ENCODE measurements at places on chromosomes 1 and 21.

GRCh38 chr1:12163210-12163609 is 3.6 kb upstream of the TNFRSF1B start:
- DNase-seq: no peak

- no peak for DNase-seq
These were observed 204.4 kb downstream of the APP start for GRCh38 chr21:25965951-25966707.

GRCh38 chr1:100217834-100218233 is 31.8 kb downstream of the DBT start:
- no peak for DNase-seq

DNA sequence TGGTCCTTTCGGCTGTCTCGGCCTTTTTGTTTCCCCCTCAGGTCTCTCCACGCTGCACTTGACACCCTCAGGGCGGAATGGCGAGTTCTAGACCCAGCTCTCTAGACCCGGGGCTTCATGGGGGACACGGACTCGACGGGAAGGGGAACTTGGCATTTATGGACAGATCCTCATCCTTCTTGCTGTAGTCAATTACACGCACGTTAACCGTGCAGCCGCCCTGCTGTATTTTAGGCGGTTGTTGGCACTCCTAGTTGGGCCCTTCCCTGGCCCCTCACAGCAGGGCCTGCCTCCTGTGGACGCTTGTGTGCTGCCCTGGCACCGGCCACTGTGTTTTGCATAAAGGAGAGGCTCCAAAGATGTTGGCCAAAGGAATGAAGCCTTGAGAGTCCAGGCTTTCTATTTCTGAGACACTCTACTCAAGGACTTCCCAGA is 558 bp upstream of the BTG3 start:
- DNase-seq: no peak

GRCh38 chr1:36884029-36884701 is 150.2 kb downstream of the GRIK3 start:
- no peak for DNase-seq

DNA sequence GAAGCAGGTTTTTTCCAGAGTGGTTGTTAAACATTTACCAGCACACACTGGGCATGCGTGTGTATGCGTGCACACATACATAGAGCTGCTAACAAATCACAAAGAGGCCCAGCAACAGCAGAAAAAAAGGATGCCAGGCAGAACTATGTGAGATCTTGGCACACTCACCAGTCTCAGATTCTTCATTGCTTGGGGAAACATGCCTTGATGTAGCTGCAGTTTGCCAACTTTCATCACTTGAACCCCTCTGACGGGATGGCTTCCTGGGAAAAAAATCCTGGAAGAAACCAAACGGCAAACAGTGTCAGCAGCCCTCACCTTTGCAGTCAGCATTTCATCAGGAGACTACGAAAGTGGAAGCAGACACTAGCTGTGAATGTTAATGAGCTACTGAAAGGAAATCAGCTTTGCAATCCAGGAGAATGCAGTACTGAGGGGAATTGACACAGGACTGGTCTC is 609.1 kb downstream of the KIF26B start:
- no peak for DNase-seq

- no peak for DNase-seq
These were observed 39.5 kb downstream of the TRIM11 start for GRCh38 chr1:228366866-228367741.

DNA sequence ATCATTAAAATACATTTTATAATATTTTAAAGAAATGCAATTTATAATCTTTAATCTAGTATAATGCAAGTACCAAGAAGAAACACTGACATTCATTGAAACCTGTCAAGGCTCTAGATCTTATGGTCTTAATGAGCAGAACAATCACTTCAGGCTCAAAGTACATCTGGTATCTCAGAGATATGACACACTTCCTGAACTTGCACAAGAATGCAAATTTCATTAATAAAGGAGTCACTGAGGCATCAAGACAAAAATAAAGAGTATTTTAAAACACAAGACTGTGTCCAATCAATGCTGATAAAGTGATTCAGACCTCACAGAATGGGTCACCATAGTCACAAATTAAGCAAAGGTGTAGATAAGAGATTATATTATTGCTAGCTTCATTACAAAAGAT is 178.1 kb downstream of the AK5 start:
- DNase-seq: no peak

GRCh38 chr1:82152356-82153271 is 351.9 kb downstream of the ADGRL2 start:
- DNase-seq: no peak

DNA sequence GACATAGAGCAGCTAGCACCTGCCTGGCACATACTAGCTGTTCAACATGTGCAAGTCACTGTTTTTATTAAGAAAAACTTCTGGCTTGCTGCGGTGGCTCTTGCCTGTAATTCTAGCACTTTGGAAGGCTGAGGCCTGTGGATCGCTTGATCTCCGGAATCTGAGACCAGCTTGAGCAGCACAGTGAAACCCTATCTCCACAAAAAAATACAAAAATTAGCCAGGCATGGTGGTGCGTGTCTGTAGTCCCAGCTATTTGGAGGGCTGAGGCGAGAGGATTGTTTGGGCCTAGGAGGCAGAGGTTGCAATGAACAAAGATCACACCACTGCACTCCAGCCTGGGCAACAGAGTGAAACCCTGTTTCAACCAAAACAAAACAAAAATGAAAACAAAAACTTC is 27.7 kb upstream of the C8B start:
- DNase-seq: no peak

- DNase-seq: peak; percentile 71
These were observed 2.3 kb upstream of the LYPLAL1 start for GRCh38 chr1:219171192-219171935.

GRCh38 chr1:44170281-44170823 is 28.9 kb upstream of the KLF18 start:
- no peak for DNase-seq

DNA sequence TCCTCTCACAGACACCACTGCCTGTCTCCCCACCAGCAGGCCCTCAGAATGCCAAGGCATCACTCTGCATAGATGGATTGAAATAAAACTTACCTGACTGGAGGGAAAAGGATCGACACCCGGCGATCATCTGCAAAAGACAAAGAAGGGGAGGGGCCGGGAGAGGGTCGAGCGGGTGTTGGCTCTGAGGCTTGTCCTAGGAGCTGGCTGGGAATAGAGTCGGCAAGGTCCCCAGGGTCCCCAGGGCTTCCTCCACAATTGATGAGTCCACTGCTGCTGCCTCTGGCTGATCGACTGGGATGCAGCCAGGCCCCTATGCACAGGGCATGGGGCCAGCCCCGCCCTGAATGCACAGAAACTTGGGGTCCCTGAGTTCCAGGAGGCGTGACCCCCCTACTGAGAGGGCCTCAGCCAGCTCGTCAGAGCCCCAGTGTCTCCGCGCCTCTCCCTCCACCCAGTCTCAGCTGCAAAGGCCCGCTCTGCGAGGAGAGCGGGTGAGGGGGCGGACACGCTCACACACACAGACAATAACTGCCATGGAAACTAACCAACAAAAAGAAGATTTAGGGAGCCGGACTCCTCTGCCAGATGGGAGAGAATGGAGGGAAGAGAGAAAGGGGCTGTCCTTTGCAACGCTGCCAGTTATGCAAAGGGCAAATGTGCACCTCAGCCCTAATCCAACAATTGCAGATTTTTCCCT is at the start of gene KLHDC8A:
TSS of gene KLHDC8A (minus strand) at position 483 of the 700 bp plus-strand sequence. CDS start 13,318 bp downstream, outside the sequence.
- no peak for DNase-seq

DNA sequence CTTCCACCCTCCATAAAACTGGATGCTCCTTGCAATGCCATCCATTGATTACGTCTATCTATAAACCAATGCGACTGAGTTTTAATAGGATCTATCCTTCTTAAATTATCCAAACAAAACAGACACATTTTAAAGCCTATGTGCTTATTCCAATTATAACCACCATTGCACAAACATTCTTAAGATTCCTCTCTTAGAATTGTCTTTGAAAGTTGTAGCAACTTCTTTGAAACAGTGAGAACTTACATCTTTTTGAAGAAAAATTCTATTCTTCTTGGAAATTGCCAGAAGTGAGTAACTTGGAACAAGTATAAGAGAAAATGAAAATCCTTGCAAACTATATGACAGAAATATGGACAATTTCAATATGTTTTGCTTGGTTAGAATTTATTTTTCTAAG is at the start of gene KRTAP26-1:
TSS of gene KRTAP26-1 (minus strand) at position 101 of the 400 bp plus-strand sequence. CDS start 280 bp downstream, outside the sequence.
- no peak for DNase-seq

GRCh38 chr1:87226341-87226760 is 102.3 kb upstream of the LMO4 start:
- peak; percentile 74 for DNase-seq

DNA sequence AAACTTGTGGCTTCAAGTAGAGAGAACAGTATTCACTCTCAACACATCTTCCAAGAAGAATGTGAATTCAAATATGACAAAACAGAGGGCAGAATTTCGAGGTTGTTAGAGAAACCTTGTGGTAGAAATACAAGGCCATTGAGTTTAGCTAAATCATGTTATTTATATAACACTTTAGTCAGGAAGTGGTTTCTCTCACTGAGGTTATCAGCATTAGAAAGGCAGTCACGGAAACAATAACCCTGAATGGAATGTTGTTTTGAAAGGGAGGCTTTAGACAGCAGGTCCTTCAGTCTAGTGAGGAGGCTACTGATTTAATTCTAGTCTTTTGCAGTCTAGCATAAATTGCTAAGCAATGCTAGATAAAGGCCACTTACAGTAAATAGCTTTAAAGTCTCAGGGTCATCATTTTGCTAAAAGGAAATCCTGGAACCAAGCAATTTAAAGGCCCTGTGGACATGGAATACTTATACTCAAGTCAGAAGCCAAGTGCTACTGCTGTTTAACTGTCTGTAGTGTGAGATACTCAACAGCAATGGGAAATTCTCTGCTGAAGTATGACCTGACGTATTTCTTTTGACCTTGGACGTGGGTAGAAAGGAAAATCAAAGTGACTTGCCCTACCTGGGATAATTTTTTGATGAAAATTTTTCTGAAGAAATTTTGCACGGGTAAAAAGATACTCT is 89.0 kb upstream of the CHODL start:
- no peak for DNase-seq

GRCh38 chr1:39105061-39105840 is 79.1 kb downstream of the NDUFS5 start:
- DNase-seq: no peak

DNA sequence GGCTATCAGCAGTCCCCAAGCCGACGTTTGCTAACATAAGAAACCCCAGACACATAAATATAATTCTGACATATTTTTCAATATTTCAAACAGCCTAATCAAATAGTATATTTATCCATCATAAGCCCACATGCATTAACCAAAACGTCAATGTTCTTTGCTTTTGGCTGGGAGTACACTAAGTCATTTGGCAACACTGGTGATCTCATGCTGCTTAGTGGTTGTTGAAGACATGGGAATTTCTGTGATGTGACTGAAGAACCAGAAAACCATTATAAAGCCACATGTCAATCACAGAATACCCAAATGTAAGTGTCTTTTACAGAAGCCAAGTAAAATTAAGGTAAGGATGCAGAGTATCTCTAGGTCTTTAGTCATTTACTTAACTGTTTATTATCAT is 57.6 kb downstream of the PLPPR5 start:
- DNase-seq: no peak

DNA sequence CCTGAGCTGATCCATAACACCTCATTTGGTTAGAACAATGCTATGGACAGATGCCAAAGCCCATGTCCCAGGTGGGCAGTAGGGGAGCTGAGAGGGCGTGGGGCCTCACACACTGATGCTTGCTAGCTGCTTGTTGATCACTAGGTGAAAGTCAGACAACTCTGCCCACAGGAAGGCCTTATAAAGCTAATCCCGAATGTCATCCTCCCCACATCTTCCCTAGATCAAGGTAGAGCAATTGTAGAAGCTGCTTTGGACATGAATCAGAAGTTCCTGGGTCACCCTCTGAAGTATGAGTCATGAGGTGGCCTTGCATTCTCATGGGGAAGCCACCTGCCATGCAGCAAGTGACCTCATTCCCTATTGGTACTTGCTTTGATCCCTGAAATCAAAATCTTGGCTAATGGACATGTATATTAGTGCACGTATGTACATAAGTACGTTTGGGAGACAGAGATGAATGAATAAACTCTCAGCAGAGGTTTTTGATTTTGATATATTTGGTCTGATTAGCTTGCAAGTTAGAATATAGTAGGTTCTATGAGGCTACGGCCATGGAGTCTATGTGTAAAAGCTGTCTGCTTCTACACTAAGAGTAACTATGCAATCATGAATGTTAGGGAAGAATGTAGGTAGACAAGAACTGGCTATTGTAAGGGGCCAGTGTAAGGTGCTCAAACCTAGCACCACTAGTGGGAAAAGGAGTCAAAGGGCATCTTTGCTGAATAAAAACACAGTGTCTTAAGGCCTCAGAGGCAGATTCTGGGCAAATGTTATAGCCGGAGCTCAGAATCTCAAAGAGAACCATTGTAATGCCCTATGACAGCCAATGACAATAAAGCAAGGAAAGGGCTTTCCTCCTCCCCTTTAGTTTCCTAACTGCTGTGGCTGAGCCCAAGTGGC is 52.6 kb downstream of the ABCA4 start:
- peak; percentile 95 for DNase-seq

DNA sequence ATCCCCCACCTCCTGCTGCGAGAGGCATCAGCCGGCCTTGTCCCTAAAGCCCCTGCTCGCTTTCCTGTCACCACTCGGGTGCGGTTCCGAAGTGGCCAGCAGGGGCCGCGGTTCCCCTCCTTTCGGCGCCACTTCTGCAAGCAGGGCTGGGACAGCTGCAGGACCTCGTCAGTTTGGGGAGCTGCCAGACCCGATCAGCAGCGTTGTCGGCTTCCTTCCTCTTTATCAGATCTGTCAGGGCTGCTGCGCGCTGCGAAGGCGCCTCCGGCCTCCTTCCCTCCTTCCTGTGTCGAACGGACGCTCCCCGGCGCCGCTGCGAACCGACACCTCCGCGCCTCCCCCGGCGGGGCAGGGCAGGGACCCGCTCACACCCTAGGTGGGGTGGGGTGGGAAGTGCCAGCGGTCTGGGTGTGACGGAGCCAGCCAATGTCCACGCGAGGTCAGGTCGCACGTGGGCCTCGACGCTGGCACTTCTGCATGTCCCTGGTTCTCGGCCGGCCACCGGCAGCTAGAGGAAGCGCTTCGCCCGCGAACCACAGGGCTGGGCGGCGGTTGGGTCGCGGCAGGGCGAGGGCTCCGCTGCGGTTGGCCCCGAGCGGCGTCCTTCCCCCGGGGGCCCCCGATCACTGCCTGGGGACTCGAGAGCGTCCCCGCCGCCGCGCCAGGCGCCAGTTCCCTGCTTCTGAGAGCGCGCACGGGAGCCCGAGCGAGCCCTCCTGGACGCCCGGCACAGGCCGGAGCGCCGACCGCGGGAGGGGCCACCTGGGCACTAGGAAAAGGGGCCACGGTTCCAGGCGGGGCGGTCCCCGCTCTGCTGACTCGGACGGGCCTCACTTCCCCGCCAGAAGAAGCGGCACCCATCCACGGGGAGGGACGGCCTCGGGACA is 81.8 kb downstream of the RUNX3 start:
- peak; percentile 64 for DNase-seq

- DNase-seq: peak; percentile 94
These were observed 200.4 kb downstream of the NRIP1 start for GRCh38 chr21:14864211-14865021.

GRCh38 chr21:44995343-44995941 is 55.6 kb downstream of the SLX9 start:
- no peak for DNase-seq

- no peak for DNase-seq
These were observed 35.7 kb upstream of the GPR88 start for GRCh38 chr1:100502052-100502792.

All from HepG2 (cell line).